Activated CD4-positive, CD25-positive, alpha-beta regulatory T cell treated with anti-CD3 and anti-CD28 coated beads, Interleukin-2, amount 50 U/mL, for 16 hours (primary cell): ENCODE measurements at places on chromosomes 4 and X.

DNA sequence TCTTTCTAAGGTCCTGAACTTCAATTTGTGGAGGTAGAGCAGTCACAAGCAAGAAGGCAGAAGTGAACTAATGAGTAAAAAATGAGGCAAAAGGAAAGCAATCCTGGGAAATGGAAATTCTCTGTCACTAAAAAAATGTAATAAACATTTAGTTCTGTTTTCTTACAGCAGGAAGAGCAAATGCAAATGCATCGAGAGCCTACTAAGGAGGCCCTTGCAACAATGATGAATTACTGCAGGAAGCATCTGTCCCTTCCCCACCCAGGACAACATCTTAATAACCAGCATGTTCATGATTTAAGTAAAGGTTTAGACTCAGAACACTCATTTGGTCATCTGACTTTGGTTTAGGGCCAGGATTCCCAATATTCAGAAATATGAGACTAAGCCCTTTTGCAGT is 341.4 kb upstream of the NOCT start:
- no peak for DNase-seq

DNA sequence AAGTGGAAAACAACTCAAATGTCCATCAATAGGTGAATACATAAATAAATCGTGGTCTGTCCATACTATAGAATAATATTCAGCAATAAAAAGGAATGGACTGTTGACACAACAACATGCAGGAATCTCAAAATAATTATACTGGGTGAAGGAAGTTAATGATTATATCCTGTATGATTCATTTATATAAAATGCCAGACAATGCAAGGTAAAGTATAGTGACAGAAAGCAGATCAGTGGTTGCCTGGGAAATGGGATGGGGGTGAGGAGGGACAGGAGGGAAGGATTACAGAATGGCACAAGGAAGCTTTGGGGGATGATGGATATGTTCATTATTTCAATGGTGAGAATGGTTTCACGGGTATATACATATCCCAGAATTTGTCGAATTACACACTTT is 12.3 kb downstream of the PYURF start:
- DNase-seq: no peak

DNA sequence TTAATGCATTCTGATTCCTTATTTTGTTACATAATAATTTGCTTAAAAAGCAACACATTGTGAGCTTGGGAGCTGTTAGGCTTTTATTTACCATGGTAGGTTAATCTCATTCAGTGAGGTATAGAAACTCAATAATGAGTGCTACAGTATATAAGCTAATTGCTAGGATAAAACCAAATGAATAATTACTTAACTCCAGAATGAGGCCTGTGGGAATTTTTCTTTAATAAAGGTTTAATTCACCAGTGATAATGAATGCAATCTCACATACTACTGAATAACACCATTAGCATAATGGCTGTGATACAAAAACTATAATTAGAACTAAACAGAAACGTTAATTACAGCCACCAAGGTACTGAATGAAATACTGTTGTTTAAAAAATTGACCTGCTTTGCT is 326.3 kb downstream of the IQCM start:
- no peak for DNase-seq

GRCh38 chr4:71004281-71004851 is 10.9 kb downstream of the DCK start:
- no peak for DNase-seq

GRCh38 chr4:9611101-9611500 is 166.9 kb downstream of the DEFB131A start:
- DNase-seq: no peak

- no peak for DNase-seq
Measured at GRCh38 chrX:118872102-118872566, 48.5 kb downstream of the ZCCHC12 start.
